Dermis blood vessel endothelial cell (primary cell): ENCODE measurements at places on chromosomes 4 and X. TPM values are rescaled to one million over a fixed set of nuclear protein-coding genes. Genes with fewer than 3 reads are reported as not detected.
A peak's percentile ranks its signal among the peaks of the same experiment; 100 is the strongest.

DNA sequence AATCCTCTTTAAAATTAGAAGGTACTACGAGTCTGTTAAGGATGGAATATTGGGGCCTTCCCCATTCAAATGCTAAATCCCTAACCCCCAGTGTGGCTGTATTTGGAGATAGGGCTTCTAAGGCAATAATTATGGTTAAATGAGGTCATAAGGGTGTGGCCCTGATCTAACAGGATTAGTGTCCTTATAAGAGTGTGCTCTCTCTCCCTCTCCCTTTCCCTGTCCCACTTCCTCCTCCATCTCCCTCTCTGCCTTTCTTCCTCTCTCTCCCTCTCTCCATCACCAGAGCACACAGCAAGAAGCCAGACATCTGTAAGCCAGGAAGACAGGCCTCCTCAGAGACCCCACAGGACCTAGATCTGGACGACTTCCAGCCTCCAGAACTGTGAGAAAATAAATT lies 116.9 kb downstream of the COL25A1 start:
- DNase-seq = no peak

CCNI gene
- 94.8 and 164 TPM in 2 replicates for total RNA-seq

- no peak for DNase-seq
Measured at GRCh38 chr4:97762115-97762512, 381.2 kb downstream of the STPG2 start.

PIN4 gene
- 9.3 and 12.4 TPM in 2 replicates for total RNA-seq

GRCh38 chr4:148315049-148315448 lies 127.2 kb downstream of the NR3C2 start:
- no peak for DNase-seq

DNA sequence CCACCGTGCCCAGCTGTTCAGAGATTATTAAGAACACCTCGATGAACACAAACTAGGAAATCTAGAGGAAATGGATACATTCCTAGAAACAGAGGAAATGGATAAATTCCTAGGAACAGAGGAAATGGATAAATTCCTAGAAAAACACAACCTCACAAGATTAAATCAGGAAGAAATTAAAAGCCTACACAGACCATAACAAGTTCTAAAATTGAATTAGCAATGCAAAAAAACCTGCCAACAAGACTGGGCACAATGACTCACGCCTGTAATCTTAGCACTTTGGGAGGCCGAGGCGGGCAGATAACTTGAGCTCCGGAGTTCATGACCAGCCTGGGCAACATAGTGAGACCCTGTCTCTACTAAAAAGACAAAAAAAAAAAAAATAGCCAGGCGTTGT lies 13.1 kb upstream of the IDS start:
- DNase-seq = peak; percentile 62

DCAF8L2 gene
- not detected in 2 replicates for total RNA-seq

- DNase-seq = no peak
Measured at GRCh38 chr4:77613267-77613666, 7.6 kb downstream of the CXCL13 start.

DNA sequence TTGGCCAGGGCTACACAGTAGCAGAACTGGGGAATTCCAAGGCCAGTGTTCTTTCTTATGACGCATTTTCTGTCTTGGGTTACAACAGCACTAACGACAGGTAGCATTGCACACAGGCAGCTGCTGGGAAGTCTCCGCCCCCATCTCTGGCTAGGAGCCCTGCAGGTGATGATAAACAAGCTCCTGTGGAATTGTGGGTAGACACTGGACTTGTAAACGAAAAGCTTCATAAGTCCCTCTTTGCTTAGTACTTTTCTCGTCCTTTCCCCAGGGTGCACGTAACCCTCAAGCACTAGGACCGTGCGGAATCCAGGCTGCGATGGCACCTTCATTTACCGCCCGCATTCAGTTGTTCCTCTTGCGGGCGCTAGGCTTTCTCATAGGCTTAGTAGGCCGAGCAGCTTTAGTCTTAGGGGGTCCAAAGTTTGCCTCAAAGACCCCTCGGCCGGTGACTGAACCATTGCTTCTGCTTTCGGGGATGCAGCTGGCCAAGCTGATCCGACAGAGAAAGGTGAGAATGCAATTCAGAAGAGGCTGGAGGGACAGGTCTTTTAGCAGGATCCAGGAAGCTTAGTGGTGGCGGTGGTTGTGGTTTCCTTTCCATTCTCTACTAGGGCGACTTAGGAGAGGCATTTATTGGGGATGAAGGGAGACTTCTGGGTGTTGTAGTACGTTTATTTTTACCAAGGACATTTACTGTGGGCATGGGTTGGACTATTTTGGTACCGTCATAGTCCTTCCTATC lies at the start of gene FAAH2:
Gene FAAH2, plus strand, starts transcription at position 200 of the 745 bp plus-strand sequence. Its CDS starts 120 bp downstream, at position 320.
- DNase-seq = no peak

GRCh38 chr4:143402776-143403552 lies 66.3 kb downstream of the GAB1 start:
- peak; percentile 33 for DNase-seq

GRCh38 chr4:115360431-115360830 lies 247.0 kb upstream of the NDST4 start:
- DNase-seq = no peak

- no peak for DNase-seq
Measured at GRCh38 chr4:109599046-109599652, 39.1 kb downstream of the MCUB start.

VCX3B gene
- not detected in 2 replicates for total RNA-seq

SSX1 gene
- total RNA-seq = not detected in 2 replicates

GRCh38 chr4:1057403-1057745 lies 45.9 kb downstream of the FGFRL1 start:
- no peak for DNase-seq
